ENCODE measurements at places on chromosomes 13 and 19.
A peak's percentile ranks its signal among the peaks of the same experiment; 100 is the strongest.

GRCh38 chr13:40514802-40515201 lies 151.6 kb downstream of the FOXO1 start:
- no peak for DNase-seq

- no peak for DNase-seq
These were observed 17.1 kb downstream of the GPATCH1 start for GRCh38 chr19:33098055-33098534.

DNA sequence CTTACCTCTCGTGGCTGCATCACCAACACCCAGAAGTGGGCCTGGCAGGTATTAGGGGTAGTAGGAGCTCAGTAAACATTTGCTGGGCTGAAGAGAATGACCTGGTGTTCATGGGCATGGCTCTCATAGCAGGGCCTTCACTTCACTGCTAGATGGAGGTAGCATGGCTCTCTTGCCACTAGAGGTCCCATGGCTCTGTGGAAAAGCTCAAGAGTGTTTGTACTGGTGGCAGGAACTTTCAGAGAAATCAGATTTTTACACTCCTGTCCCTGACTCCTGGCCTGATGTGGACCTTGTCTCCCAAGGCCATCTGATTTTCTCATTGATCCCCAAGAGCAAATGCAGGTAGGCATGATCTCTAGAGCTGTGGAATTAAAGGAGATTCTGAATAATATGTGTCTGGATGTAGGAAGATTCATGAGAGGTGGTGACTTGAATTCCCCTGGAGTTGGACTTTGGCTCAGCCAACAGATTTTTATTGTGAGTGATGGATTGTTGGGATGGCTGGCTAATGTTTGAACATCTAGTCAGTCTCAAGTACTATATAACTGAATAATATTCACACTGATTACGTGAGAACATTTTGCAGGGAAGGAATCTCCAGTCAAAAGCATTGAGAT lies 5.7 kb downstream of the ZNF574 start:
- peak; percentile 46 for DNase-seq

DNA sequence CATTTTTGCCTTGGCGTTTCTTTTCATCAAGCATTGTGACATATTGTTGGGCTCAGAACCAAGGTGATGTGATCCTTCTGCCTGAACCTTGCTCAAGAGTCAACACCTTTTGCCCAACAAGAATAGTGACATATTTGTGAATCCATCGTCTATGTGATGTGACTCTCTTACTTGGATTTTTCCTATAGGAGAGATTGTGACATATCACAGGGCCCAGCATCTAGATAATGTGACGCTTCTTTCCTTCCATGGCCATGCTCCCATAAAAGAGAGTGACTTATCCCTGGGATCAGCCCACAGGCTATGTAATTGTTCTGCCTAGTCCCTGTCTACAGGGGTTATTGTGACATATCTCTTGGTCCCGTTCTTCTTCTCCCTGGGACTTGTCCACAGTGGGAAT lies 8.5 kb upstream of the ZNF429 start:
- no peak for DNase-seq

GRCh38 chr13:32041429-32041828 lies 9.9 kb downstream of the FRY start:
- DNase-seq: no peak

- DNase-seq: no peak
These were observed 178.6 kb downstream of the RBM26 start for GRCh38 chr13:79227418-79227817.

- peak; percentile 68 for DNase-seq
These were observed 58.0 kb downstream of the PIBF1 start for GRCh38 chr13:72839831-72840426.

- DNase-seq: no peak
These were observed 4.6 kb downstream of the RBM26 start for GRCh38 chr13:79401259-79402070.
